Occipital lobe (tissue), 3 donors: ENCODE measurements at places on chromosomes 7 and 10. TPM values are rescaled to one million over a fixed set of nuclear protein-coding genes. Genes with fewer than 3 reads are reported as not detected.
A peak's percentile ranks its signal among the peaks of the same experiment; 100 is the strongest.

- no peak for DNase-seq
These were observed 60.1 kb downstream of the DENND11 start for GRCh38 chr7:141641876-141642275.

GRCh38 chr7:26397332-26397731 is 105.7 kb downstream of the SNX10 start:
- no peak for DNase-seq

DNA sequence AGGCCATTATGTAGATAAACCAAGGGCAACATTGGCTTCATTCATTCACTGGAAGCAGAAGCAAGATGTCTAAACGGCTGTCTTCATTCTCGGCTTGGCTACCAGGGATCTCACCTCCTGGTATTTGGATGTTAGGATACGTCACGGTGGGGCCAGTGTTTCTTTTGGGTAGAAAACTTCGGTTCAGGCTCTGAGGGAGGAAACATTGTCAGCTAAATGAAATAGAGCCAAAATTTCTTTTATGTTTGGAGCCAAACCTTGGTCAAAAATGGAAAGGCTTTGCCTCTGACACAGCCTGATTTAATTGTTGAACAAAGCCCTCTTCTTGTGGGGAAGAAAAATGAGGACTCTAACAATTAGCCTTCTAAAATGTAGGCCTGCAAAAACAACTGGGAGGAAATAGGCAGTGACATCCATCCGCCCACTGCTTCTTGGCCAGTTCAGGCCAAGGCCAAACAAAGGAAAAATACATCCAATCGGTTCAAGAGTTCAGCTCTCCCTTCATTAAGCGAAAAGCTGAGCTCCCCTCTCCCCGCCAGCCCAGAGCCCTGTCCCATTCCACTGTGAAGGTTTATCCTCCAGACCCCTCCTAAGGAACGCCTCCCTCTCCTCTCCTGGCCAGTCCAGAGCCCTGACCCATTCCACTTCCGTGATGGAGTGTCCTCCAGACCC is 44.4 kb downstream of the PFKFB3 start:
- peak; percentile 13 for DNase-seq

- DNase-seq, result no peak
These were observed 7.8 kb downstream of the DNAJC2 start for GRCh38 chr7:103336761-103337160.

DNA sequence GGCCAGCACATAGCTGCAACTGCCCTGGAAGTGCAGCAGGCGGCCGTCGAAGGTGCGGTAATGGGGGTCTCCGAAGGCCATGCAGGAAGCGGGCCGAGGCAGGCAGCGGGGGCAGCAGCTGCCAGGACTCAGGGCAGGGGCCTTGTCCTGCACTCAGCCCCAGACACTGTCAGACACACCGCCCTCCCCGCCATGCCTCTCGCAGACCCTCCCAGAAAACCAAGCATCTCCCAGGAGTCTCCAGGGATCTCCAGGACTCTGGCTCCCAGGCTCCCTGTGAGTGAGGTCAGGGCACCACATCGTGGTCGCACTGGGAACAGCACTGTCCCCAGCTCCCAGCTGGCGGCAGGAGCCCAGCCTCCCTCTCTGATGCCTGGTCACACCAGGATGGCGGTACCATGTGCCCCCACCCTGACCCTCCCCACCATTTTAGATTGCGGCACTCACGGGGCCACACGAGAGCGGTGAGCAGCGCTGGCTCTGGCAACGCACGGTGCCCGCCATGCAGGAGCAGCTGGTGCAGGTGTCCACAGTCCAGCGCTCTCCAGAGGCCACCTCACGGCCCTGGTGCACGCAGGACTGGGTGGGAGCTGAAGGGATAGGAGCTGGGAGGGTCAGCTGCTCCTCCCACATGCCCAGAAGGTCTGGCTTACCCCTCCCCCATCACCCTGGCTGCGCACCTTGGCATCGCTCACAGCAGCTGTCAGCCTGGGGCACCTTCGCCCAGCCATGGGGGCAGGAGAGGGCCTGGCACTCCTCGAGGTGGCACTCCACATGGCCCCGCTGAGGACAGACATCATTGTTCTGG is 17.5 kb downstream of the ATP6V1F start:
- DNase-seq, result peak; percentile 51

- DNase-seq, result no peak
These were observed 5.0 kb upstream of the PDK4 start for GRCh38 chr7:95601316-95601715.

DNA sequence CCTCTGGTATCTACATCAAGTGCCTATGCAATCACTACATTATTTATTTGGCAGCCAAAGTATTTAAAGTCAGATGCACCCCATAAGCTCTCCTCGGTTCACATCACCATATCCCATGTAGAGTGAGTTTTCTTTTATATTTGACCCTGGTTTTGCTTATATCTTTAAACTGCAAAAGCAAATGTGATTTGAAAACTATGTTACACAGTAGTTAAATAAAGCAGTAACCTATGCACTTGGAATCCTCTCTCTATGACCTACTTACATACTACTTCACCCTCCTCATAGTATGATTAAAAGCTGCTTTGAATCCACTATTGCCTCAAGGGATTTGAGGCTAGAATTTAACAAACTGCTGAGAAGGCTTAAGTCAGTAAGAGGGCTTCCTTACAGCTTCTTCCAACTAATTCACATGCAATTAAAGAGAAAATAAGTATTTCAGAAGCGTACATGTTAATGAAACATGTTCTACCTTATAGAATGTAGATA is 2.2 kb upstream of the CELF2 start:
- DNase-seq, result no peak

The UNCX gene
- total RNA-seq, result not detected

The CFAP46 gene
- 1.9 TPM for total RNA-seq
